Hepatic stellate cell (primary cell): ENCODE measurements at places on chromosomes 16 and 17.

- no peak for DNase-seq
Measured at GRCh38 chr16:13351601-13352217, 450.3 kb downstream of the SHISA9 start.

DNA sequence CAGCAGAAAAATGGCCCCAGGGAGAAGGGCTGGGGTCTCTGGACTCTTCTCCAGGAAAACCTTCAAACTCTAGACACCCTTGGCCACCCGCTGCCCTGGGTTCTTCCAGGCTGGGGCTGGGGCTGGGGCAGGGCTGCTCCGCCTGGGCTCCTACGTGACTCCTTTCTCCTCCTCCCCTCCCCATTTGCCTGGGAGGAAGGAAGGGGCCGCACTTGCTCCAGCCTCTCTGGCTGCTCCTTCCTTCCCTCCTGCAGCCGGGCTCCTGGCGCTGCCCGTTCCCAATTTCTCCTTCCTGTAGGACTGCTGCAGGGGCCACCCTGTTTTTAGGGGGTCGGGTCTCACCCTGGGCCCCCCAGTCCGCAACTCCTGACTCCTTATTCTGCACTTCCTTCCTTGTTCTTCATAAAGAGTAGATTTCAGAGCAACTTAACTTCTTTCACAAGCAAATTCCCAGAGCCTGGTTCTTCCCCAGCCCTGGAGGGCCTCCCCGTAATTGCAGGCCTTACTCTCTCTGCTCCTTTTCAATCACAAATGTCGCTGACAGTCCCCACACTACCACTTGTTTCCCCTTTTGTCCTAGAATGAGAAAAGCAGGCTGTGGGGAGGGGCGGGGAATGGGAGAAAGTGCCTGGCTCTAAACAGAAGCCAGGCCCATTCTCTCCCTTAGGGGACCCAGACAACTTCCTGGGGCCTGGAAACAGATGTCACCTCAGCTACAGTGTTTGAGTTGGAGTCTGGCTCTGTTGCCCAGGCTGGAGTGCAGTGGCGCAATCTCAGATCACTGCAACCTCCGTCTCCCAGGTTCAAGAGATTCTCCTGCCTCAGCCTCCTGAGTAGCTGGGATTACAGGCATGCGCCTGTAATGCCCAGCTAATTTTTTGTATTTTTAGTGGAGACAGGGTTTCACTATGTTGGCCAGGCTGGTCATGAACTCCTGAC, 137.8 kb downstream of the ENGASE start:
- no peak for DNase-seq

DNA sequence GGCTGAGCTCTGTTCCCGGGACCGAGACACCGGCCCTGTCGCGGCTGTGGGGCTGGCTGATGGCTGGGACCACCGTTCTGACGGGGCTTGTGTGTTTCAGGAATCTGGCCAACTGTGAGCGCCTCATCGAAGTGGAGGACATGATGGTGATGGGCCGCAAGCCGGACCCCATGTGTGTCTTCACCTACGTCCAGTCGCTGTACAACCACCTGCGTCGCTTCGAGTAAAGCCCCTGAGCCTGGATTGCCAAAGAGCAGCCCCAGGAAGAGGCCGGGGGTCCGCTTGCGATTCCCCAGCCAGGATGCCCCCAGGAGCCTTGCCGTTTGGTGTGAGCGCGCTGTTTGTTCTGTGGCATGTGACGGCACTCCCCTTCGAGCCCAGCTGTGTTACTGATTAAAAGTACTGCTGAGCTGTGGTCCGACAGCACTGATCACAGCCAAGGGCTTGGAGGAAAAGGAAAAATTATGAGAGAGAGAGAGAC, 23.0 kb downstream of the SMTNL2 start:
- DNase-seq, result no peak

- DNase-seq, result no peak
Measured at GRCh38 chr16:88338111-88338510, 44.6 kb upstream of the ZNF469 start.

DNA sequence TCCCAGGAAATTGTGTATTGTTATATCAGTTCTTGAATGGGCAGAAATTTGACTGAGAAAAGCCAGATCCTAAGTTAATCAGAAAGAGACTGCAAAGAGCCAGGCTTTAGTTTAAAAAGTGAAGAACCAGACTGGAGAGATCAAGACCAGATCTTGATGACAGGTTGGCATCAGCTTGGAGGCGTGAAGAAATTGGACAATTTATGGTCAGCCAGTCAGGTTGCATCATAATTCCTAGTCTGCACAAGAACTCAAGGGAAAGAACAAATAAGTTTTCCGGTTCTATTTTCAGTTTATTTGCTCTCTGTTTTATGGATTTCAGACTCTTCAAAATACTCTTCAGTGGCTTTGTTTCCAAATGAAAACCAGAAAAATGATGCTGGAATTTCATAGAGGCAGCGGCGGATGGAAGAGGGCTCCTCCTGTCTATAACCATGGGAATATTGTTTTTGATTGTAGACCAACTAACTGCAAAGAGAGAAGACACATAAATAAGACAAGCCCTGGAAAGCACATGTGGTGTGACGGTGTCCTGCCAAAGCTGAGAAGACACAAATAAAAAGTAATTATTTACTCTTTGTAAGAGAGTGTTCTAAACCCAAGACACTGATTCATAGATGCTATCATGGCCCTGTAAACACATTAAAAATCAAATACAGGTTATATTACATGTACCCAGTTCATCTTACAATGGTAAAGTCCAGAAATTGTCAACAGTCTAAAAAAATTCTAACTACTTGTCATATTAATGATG, 91.7 kb downstream of the PCTP start:
- no peak for DNase-seq

DNA sequence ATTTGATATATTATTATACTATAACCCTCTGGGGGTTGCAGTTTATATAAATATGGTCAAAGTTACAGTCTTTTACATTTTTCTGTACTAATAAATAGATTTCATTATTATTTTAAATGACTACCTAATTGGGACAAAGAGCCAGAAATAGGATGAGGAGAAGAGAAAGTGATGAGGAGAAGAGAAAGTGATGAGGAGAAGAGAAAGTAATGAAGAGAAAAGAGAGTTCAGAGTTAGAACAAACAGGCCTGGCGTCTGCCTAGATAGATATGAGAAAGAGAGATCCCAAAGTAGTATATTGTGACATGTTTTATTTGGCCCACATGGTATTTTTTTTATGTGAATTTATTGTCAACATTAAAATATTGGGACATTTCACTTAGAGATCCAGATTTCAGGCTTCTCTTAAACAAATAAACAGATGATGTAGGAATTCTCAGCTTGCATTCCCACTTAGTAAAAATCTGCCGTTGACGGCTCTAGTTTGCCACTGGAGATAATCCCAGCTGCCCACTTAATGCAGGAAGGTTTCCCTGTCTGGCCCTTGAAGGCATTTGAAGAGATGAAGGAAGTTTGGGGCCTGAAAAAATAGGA, 210.7 kb downstream of the STX8 start:
- DNase-seq, result no peak

- peak; percentile 33 for DNase-seq
Measured at GRCh38 chr16:86219655-86220445, 290.5 kb upstream of the FOXF1 start.
